Panc1 (cell line): ENCODE measurements at places on chromosomes 5 and 9.

DNA sequence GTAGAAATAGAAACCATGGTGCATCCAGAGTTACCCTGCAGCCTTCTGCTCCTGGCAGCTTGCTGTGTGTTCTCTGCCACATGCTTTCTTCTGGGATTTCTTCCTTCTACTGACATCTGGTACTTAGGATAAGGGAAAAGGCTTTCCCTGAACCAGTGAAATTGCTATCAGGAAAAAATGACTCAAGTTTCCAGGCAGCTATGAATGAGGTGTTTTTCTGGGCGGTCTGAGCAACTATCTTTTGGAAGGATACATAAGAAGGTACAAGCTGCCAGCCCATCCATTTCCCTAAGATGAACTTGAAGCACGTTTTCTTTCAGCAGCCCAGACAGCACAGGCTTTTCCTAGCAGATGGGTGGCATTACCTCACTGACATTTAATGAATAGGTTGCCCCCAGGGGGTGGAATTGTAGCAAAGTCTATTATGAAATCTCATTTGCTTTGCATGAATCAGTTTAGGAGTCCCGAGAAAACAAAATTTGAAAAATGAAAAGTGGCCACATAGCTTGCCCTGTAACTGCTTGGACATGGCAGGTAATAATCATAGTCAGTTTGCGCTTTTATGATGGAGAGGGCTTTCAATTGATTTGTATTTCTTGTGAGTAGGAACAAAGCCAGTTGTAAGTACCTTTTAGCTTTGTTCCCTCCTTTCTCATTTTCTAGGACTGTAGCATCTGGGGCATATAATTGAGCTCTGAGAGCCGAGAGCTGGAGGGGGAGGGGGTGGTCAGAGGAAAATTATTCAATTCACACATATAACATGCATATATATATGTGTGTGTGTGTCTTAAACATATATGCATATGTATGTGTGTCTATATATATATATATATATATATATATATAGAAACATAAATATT, 108.5 kb downstream of the C9orf152 start:
- no peak for DNase-seq

DNA sequence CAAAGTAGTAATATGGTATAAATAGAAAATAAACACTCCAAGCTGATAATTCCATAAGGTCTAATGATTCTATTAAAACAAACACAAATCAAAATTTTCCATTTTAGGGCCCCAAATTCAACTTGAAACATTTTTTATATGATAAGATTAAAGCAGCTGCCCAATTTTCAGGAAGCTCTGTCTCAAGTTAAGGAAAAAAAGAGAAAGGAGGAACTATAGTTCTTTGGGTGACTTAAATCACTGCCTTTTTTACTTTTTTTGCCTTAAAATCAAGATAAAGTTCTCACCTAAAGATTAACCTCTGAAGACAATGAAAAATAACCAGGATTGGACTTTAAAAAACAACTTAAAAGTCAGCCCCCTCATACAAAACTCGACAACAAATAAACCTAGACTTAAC, 76.0 kb upstream of the IFNE start:
- no peak for DNase-seq

DNA sequence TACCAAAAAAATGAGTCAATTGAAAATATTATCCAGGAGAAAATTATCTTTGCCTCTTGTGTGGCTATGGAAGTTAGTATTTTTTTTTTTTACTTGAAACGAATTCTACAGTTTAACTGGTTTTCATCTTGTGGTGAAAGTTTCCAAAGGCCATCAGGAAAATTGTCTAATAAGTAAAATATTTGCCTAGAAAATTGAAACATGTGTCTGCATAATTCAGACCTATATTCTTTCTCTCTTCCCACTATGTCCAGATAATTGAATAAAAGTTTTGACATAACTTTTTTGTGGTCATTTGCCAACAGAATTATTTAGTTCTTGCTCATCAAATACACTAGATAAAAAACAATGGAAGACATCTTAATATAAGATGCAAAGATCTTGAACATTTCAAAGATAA, 321.5 kb upstream of the RPS23 start:
- DNase-seq: no peak

DNA sequence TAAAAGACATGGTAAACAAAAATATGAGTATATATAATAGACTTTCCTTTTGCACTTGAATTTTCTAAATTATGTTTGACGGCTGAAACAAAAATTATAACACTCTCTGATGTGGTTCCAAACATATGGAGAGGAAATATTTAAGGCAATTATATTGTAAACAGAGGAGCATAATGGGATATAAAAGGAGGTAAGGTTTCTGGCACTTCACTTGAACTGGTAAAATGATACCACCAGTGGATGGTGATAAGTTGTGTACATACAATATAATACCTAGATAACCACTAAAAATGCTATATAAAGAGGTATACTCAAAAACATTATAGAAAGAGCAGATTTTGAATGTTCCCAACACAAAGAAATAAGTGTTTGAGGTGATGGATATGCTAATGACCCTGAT, 192.9 kb upstream of the RAD23B start:
- DNase-seq: no peak
